ENCODE measurements at places on chromosomes 5 and 9. TPM values are rescaled to one million over a fixed set of nuclear protein-coding genes. Genes with fewer than 3 reads are reported as not detected.

Gene CDH18
- total RNA-seq: 0.20 TPM

Gene CAMSAP1
- total RNA-seq: 12.3 TPM

Gene RNF183
- 0.16 TPM for total RNA-seq

Gene APBB3
- total RNA-seq: 11.2 TPM

Gene LCN10
- total RNA-seq: 1.7 TPM

Gene FBXW2
- 19.7 TPM for total RNA-seq

Gene IFNA2
- not detected for total RNA-seq

Gene CD72
- 3.4 TPM for total RNA-seq

Gene SETD9
- 5.0 TPM for total RNA-seq

Gene BHMT2
- 1.7 TPM for total RNA-seq

Gene MSH3
- 6.6 TPM for total RNA-seq

Gene GRIA1
- not detected for total RNA-seq

- no peak for DNase-seq
Observed at GRCh38 chr9:105373723-105374122, 74.1 kb upstream of the FSD1L start.

GRCh38 chr9:79768194-79768593 is 196.4 kb downstream of the TLE4 start:
- DNase-seq: no peak

- no peak for DNase-seq
Observed at GRCh38 chr5:143258559-143259253, 144.8 kb downstream of the NR3C1 start.

- DNase-seq: no peak
Observed at GRCh38 chr5:64685866-64686265, 4.4 kb upstream of the SHISAL2B start.

DNA sequence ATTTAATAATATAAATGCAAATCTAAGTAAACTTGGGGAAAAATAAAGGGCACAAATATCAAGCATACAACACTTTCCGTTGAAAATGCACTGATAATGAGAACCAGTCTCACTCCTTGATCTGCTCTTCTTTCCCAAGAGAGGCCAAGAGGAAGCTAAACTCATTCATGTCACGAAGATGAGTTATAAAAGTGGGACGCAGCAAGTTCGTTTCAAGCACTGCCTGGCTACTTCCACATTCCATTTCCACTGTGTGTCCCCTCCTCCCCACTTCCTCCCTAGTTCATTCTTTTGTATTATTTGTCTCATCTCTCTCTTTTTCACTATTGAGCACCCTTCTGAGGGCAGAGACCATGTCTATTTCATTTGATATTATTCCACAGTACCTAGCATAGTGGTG is 158.1 kb downstream of the SLC24A2 start:
- DNase-seq: no peak

DNA sequence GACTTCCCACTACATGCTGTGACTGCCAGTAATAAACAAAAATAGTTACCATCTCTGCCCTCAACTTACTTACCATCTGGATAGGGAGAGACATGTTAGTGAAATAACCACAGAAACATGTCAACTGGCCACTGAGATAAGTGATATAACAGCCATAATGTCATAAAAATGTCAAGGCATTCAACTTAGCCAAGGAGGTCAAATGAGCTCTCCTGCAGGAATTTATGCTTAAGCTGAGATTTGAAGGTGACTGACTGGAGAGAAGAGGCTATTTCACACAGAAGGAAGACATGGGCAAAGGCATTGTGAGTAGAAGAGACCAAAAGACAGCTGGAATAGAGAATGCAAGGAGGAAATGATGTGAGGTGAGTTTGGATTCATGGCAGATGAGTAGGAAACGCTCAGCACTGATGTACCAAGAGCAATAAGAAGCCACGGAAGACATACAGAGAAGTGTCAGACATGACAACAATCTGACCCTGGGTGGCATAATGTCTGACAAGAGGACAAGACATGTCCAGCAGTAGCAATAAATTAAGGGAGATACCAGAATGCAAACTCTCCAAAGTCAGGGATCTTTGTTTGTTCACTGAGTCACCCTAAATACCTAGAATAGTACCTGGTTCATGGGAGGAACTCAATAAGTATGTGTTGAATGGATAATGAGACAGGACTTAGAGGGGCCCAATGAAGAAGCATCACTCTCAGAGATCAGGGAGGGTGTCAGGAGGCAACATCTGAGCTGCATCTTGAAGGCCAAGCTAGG is 318.8 kb downstream of the ACTL7B start:
- no peak for DNase-seq

DNA sequence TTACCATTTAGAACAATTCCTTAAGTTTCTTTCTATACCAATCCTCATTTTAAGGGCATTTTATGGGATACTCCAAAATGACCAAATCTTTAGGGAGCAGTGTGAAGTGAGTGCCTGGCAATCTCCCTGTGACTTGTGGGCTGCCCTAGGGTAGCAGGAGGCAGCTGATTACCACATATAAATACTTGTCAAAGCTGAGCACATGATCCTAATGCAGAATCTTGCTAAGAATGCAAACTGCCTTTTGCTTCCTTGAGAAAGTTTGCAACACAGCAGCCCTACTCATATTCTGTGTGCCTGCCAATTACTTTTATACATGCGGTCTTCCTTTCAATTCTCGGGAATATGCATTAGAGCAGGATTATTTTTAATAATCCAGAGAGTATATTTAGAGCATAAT is 18.2 kb upstream of the NREP start:
- no peak for DNase-seq

- no peak for DNase-seq
Observed at GRCh38 chr9:98149422-98149821, 30.4 kb upstream of the TRIM14 start.

GRCh38 chr5:90408571-90409317 is 812 bp downstream of the CETN3 start:
- DNase-seq: no peak

DNA sequence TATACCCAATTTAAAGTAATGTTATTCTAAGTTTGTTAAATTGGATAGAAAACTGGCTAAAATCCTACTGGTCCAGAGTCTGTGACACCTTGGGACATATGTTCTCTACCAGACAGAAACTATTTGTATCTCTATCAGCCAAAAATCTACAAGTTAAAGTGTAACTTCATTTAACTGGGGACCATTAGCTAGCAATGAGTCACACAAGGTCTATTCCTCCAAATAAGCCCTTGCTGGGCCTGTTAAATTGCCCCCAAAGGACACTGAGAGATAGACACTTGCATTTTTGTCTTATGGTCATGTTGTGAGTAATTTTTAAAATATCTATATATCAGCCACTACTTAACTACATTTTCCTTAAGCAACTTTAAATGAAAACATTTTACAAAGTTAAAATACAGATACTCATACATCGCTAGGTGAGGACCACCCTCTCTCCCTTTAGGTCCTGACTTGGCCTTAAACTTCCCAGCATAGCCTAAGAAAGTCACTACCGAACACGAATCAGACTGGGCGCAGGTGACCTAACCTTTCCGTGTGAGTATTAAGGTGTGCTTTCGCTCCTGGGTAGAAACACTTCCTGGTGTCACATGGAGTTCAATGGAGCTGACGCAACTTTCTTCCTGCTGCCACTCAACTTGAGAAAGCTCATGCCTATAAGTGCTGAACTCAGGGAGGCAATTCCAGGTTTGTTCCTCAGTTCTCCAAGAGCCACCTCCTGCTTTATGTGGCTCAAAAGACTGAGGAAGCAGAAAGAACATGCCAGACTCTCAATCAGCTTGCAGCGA is 249.1 kb downstream of the DIRAS2 start:
- DNase-seq: no peak

DNA sequence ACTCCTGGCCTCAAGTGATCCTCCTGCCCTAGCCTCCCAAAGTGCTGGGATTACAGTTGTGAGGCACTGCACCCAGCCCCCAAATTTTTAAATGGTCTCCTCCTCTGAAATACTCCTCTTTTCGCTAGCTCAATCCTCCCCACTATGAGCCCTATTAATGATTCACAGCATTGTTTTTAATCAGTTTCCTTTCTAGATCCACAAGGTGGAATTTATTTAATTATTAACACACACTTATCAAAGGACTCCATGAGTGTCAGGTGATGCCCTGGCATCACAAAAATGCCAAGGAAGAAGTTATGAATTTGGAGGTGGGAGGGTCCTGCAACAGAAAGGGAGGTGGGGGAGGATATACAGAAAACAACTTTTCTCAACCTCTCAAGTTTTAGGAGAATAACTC is 806.5 kb downstream of the PRELID2 start:
- no peak for DNase-seq

DNA sequence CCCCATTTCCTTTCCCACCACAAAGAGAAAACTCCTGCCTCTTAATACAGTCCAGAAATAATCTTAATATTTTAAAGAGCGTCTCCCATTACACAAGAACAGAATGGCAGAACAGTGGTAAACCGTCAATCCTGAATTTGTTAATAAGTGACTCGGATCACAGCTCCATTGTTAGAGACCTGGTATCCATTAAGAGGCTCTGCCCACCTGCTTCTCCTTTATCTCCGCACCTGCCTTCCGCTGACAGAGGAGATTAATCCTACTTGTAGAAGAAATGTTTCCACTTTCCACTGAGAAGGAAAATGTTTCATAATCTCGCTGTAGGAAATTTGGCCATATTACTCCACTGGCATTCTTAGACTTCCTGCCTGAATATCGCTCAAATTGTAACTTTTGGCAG is 1493.2 kb downstream of the MAT2B start:
- DNase-seq: no peak

DNA sequence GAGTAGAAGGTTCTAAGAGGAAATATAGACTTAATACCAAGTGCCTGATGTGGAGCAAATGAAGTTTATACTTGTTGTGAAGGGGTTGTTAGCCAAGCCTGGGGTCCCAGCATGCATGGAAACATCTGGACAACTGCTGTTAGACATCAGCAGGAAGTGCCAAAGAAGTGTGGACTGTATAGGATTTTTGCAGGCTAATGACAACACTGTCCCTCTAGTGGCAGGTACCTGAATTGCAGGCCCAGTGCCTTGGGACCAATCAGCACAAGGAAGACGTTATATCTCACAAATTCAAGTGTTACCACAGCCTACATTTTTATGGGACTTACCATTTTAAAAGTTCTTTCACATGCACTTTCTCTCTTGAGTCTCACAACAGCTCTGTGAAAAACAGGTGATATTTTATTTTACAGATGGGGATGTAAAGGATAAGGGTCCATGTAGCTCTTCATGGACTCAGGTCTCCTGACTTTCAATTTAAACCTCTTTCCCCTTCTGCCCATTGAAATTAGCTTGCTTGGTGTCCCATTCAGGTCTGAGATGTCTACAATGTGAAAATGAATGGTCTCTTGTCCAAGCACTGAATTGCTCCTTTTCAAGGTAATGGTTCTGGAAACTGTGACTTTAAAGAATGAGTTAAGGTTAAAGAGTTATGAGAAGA is 89.0 kb upstream of the MAP1B start:
- peak; percentile 23 for DNase-seq

DNA sequence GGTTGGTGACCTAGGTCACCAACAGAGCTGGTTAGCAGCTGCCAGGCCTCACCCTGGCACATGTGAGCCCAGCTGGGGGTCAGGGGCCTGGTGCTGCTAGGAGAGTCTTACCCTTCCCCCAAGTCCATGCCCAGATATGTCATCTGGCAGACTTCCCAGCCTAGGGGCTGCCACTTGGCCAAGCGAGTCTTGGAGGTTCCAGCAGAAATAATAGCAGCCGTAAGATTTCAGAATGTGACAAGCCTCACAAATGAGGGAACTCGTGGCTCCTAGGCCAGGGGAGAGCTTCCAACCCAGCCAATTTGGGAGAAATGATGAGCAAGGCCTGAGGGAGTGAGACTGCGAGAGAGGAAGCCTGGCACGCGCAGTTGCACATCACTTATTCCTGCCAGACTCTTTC is 11.1 kb downstream of the URM1 start:
- DNase-seq: no peak

GRCh38 chr5:42483472-42484154 is 60.4 kb downstream of the GHR start:
- DNase-seq: no peak

DNA sequence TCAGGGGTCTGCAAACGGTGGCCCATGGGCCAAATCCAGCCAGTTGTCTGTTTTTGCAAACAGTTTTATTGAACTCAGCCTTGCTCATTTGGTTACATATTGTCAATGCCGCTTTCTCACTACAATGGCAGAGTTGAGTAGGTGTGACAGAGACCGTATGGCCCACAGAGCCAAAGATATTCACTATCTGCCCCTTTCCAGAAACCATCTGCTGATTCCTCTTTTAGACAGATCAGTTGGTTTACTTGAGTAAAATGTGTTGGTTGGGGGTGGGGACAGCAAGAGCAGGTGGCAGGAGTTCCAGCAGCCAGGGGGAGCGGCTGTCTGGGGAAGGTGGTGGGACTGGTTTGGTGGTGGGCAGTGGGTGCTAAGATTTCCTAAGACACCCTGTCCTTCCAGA is 54.8 kb downstream of the COL27A1 start:
- DNase-seq: no peak

DNA sequence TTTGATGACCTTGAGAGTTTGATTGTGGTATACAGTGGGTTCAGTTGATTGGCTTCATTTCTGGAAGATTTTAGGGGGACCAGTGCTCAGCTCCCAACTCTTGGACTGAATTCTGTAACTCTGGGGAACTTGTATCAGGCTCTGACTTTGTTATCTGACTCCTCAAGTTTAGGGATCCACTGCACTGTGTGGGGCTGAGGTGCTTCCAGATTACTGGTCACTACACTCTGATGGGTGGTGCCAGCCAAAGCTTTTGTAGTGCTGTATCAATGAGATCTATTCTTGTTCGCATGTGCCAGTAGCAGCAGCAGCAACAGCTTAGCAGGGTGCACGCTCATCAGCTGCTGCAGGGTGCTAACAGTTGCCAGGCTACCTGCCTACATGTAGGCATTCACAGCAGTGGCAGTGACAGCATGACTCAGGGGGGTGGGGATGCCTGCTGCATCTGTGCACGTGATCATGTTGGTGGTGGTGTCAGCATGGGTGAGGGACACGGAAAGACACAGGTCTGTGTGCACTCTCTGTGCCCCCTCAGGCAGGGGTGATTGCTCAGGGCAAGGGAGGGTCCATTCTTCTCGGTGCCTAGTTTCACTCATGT is 438.8 kb upstream of the SEMA6A start:
- DNase-seq: peak; percentile 26

DNA sequence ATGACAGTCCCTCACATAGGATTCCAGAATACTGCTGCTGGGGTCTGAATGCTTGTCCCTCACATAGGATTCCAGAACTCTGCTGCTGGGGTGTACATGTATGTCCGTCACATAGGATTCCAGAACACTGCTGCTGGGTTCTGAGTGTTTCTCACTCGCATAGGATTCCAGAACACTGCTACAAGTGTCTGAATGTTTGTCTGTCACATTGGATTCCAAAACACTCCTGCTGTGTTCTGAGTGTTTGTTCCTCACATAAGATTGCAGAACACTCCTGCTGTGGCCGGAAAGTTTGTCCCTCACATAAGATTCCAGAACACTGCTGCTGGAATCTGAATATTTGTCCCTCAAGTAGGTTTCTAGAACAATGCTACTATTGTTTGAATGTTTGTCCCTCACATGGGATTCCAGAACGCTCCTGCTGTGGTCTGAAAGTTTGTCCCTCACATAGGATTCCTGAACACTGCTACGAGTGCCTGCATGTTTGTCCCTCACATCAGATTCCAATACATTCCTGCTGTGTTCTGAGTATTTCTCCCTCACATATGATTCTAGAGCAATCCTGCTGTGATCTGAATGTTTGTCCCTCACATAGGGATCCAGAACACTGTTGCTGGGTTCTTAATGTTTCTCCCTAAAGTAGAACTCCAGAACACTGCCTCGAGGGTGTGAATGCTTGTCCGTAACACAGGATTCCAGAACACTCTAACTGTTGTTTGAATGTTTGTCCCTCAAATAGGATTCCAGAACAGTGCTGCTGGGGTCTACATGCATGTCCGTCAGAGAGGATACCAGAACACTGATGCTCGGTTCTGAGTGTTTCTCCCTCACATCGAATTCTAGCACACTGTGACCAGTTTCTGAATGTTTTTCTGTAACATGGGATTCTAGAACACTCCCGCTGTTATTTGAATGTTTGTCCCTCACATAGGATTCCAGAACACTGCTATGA is 200.4 kb downstream of the FOXD4L6 start:
- DNase-seq: no peak

Measured in pancreas (tissue), 10 donors.